PC-9 (cell line): ENCODE measurements at places on chromosomes 3 and 15.

DNA sequence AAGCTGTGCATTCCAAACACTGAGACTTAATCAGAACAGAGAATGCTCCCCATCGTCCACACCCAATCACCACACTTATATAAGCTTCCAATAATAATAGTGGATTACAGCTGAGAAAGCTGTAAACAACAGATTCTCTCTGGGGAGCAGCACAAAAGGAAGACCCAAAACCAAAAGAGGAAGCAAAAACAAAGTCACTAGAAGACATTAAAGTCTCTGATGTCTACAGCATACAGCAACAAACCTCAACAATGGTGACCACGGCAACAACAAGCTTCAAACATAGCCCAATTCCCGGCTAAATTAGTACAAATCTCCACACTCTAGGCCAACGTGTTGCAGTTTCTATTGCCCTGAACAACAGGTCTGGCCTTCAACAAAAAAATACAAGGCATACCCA is 37.7 kb downstream of the ZDHHC23 start:
- DNase-seq, result no peak

DNA sequence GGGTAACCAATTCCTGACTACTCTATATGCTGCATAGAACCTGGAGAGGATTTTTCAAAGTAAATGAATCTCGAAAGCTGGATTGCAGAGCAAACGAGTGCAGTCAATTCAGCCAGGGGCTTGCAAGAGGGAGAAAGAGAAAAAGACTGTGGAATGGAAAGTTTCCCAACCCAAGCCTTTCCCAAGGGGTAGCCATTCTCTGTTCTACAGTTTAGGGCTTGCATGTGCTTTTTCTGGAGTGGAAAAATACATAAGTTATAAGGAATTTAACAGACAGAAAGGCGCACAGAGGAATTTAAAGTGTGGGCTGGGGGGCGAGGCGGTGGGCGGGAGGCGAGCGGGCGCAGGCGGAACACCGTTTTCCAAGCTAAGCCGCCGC is 511 bp upstream of the RARB start:
- DNase-seq, result no peak

GRCh38 chr15:39075756-39076341 is 505.0 kb upstream of the THBS1 start:
- no peak for DNase-seq

DNA sequence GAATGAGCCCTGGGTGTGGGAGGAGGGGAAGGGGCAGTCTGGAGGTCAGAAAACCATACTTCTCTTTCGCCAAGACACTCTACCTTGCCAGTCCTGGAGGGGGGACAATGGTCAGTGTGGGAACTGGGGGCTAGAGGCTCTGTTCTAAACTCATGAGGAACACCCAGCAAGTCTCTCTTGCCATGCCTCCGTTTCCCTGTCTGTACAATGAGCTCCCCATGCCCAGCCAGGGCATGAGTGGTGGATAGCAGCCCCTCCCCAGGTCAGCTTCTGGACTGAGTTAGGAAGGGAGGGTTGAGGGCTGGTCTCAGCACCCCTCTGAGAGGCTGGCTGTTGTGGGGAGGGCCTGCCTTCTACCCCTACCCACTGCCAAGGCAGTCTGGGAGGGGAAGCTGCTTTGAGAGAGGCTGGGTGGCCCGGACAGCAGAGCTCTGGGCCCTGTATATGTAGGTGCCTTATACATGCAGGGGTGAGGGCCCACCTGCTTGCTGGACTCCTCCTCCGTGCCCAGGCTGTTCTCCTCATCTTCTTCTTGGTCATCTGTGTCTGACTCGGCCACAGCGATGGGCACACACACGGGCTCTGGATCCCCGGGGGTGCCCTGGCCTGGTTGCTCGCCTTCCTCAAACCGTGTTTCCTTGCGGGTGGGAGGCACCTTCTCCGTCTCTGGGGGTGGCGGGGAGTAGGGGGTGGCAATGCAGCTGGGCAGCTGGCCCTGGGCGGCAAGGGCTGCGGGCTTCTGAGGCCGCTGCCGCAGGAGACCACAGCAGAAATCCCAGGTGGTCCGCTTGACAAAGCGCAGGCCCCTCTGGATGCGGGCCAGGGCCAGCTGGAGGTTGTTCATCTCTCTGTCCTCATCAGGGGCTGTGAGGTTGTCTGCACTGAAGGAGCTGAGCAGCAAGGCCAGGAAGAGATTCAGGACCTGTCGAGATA is 68.8 kb downstream of the SCN5A start:
- DNase-seq, result no peak

DNA sequence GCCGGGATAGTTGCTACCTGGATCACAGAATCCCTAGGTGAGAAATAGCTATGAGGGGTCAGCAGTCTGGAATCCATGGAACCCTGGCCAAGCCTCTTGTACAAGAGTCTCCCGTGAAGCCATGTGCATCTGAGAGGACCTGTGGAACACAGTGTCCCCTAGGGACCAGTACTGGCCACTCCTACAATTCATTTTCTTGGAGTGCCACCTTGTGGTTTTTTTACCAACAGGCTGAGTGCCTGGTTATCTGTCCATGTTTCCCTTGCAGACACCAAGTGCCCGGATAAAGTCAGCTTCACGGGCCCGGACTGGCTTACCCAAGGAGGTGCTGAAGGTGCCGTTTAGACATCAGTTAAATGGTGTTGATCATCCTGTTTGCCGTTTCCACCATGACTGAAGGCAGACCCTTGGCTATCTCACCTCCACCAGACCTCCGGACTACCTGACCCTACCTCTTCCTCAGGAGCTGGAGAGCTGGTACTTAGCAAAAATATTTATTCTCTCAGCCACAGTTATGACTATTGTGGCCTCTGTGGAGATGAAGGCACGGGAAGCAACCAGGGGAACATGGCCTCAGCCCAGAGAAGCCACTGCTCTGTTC is 93.9 kb downstream of the RBPMS2 start:
- DNase-seq, result peak; percentile 53

- DNase-seq, result no peak
Measured at GRCh38 chr15:37931321-37931720, 3.1 kb upstream of the TMCO5A start.

DNA sequence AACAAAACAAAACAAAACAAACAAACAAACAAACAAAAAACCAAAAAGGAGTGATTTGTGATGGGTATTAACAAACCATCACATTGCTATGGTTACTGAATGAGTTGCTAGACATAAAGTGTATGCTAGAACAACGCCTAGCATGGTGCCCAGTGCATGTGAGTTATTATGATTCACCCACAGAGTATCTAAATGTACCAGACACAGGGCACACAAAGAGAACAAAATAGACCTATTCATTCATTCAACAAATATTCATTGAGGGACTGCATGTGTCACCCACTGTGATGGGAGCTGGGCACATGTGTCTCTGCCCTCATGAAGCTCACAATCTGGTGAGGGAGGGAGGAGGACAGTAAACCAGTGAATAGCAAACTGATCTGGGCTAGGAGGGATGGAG is 11.6 kb upstream of the ACAN start:
- no peak for DNase-seq

GRCh38 chr3:155581579-155581978 is 163.3 kb downstream of the PLCH1 start:
- no peak for DNase-seq

- no peak for DNase-seq
Measured at GRCh38 chr3:111763968-111764367, 95.1 kb upstream of the PHLDB2 start.

- no peak for DNase-seq
Measured at GRCh38 chr3:155631323-155632019, 113.4 kb downstream of the PLCH1 start.

GRCh38 chr3:192843723-192844485 is 73.8 kb downstream of the MB21D2 start:
- DNase-seq, result no peak

GRCh38 chr3:53067567-53067966 is 21.7 kb upstream of the SFMBT1 start:
- no peak for DNase-seq

- peak; percentile 60 for DNase-seq
Measured at GRCh38 chr3:159761848-159762635, 226.6 kb upstream of the IL12A start.

DNA sequence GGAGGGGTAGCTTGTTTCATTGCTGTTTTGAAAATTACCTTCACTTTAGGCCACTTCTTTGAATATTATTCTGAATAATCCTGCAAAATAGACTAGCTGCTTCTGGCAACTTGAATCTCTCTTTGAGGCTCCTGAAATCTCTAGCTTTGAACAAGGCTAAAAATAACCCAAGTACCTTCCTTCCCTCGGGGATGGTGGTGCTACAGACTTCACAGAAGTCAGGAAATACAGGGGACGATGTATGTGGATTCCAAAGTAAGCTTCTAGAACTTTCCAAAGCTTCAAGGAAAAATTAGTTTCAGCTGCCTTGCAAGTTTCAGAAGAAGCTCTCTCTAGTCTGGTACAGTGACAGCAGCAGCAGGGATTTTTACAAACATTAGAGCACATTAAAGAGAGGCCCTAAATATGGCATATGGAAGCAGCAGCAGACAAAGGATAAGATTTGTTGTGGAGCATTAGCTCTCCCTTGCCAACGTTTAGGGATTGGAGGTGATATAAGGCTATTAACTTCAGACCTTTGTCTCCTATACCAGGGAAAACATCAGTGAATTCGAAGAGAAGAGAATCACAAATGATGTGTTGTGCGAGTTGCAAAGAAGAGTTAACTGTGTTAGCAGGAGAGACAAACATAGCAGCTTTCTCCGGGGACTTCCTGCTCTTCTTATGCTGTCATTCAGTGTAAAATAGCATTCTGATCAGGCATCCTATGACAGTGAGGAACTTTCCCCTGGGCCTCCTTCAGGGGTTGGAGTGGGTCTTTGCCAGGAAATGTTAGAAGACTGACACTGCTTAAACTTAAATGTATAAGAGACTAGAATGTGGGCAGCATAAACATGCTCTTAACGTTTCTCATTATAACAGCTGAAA is 783.0 kb upstream of the ARPP21 start:
- DNase-seq, result no peak

- DNase-seq, result no peak
Measured at GRCh38 chr3:123374016-123374415, 74.9 kb downstream of the ADCY5 start.
